Central memory CD8-positive, alpha-beta T cell (primary cell): ENCODE measurements at places on chromosomes 12 and 14.
A peak's percentile ranks its signal among the peaks of the same experiment; 100 is the strongest.

GRCh38 chr12:112676507-112676906 is 115.0 kb upstream of the RPH3A start:
- no peak for DNase-seq

GRCh38 chr12:67358781-67359338 is 89.7 kb downstream of the CAND1 start:
- no peak for DNase-seq

- no peak for DNase-seq
Measured at GRCh38 chr12:123717350-123717749, 5.2 kb downstream of the ATP6V0A2 start.

GRCh38 chr12:75844985-75845384 is 186.6 kb downstream of the PHLDA1 start:
- no peak for DNase-seq

- DNase-seq: peak; percentile 25
Measured at GRCh38 chr14:96797582-96798349, 584 bp downstream of the VRK1 start.

DNA sequence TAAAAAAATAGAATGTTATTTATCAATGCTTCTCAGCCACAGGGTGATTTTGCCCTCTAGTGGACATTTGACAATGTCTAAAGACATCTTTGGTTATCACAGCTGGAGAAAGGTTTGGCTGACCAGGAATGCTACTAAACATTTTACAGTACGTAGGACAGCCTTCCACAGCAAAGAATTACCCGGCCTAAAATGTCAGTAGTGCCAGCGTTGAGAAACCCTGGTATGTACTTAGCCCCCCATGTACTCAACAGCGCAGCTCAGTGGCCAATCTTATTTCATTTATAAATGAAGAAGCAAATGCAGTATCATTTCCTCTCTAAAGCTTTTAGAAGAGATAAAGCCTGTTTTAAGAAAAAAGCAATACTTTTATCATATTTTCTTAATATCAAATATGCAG is 5.8 kb downstream of the MARK3 start:
- DNase-seq: peak; percentile 39

- DNase-seq: peak; percentile 33
Measured at GRCh38 chr12:8065991-8066594, at the start of gene C3AR1. C3AR1 (minus strand) TSS chr12:8066359; CDS start chr12:8060185, 6,174 bp downstream.

- DNase-seq: no peak
Measured at GRCh38 chr14:50649691-50650090, 18.4 kb downstream of the SAV1 start.

GRCh38 chr14:75636100-75636692 is 24.5 kb downstream of the ERG28 start:
- no peak for DNase-seq

GRCh38 chr14:37566811-37567371 is 28.2 kb downstream of the FOXA1 start:
- DNase-seq: no peak

DNA sequence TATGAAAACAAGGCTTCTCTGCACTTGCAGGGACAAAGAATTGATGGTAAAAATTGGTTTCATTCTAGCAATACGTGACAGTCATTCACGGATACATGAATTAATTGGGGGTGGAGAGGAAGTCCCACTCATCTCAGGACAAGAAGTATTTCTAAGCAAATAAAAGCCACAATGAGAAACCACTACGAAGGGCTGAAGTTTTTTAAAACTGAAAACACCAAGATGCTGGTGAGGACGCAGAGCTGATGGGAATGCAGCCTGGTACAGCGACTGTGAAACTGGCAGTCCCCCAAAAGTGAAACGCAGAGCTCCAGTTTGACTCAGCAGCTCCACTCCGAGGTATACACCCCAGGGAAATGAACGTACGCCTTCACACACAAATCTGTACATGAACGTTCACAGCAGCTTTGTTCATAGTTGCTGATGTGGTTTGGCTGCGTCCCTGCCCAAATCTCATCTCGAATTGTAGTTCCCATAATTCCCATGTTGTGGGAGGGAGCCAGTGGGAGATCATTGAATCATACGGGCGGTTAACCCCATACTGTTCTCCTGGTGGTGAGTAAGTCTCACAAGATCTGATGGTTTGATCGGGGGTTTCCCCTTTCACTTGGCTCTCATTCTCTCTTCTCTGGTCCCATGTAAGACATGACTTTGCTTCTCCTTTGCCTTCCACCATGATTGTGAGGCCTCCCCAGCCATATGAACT is 89.0 kb downstream of the SCARB1 start:
- peak; percentile 28 for DNase-seq

- no peak for DNase-seq
Measured at GRCh38 chr12:91511795-91512420, 329.3 kb upstream of the DCN start.

GRCh38 chr12:47317175-47317915 is 237.6 kb upstream of the AMIGO2 start:
- no peak for DNase-seq

DNA sequence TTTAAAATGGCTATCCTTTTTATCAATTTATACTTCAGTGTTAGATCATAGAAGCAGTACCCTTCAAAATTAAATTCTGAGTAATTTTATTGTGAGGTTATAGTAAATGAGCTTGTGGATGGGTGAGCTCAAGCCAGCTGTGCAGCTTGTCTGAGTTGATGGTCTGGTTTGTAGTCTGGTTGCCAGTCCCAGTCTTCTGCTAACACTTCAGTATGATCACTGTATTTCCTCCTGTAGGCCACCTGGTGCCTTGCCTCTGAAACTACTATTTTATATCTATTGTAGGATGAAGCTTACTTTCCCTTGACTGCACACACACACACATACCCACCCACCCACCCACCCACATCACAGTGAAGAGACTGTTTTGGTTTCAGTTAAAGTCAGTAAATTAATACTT is 496.4 kb downstream of the PCNX1 start:
- DNase-seq: no peak

GRCh38 chr12:107429006-107429705 is 256.4 kb upstream of the PWP1 start:
- DNase-seq: no peak

DNA sequence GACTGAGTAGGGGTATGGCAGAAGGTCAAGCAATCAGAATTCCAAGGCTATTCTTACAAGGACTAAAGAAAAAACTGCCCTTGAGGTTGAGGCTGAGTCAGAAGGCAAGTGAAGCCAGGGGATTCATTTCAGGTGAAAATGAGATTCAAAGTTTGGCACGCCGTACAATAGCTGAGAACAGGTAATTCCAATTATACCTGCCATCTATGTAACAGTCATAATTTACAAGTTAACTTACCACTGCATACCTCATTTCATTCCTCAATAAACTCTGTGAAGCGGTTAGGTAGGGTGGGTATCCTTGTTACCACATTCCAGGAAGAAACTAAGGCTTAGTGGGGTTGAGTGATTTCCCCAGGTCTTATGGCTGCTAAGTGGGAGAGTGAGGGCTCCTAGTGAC is 64.1 kb downstream of the STON2 start:
- DNase-seq: no peak

DNA sequence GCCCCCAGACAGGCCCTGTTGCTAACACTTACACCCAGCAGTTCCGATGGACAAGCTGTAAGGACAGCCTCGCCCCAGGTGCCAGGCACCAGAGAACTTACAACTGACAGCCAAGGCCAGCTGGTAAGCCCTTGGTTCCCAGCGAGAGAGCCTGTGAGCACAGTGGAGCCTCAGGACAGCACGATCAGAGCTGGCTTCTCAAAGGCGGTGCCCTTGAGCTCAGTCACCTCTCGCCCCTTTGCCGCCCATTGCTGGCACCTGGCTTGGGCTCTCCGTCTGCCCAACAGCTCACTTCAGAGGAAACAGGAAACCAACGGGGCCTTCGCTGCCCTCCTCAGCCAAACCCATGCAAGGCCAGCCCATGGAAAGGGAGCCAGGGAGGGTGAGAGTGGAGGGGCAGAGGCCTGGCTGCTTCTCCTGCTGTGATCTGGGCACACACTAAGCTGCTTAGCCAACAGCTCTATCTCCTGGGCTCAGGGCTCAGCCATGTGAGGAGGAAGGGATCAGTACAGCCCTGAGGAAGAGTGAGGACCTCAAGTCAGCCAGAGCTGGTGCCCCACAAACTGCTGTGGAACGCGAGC is 98.5 kb downstream of the SINHCAF start:
- DNase-seq: no peak

DNA sequence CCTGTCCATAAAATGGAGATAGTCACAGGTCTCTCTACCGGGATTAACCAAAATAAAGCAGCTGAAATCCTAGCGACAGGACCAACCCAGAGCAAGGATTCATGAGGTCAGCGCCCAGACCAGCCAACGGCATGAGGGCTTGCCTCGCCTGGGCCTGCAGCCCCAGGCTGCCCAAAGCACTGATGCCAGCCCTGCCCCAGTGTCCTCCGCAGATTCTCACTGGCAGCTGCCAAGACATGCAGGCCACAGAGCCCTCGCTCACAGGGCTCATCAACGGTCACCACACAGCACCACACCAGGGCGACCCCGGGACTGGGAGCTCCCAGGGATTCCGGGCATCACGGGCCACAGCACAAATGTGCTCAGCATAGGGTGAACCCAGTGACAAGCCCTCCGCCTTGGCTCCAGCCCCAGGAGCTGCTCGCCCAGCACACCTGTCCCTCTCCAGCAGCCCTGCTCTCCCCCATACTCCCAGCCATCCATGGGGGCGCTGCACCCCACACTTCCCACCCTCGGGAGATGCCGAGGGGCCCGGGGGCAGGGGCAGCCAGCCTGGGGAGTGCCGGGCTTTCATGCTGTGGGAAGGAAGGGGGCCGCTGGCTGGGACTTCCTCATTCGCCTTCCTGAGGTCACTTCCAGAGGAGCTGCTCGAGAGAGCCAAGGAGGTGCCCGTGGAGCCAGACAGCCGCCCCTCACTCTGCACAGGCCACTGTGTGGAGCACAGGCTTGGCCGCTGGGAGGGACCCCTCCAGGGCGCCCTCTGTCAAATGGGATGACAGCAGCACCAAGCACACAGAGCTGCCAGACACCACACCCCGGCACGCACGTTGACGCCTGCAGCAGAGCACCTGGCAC is 14.1 kb downstream of the RAB35 start:
- DNase-seq: no peak

DNA sequence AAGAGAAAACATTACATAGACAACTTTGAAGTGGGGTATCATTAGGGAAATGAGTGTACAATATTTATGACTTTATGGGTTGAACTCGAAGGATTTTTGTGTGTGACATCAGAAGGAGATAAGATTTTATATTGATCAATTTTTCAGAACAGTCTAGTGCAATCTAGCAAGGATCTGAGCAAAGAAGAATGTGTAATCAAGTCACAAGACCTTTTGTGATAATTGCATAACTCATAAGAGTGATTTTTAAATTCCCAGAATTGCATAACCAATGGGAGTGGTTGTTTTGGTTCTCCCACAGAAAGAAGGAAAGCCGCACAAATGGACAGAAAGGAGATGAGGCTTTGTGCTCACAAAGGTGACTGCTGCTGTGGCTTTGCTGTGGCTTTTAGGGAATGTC is 441.8 kb upstream of the FLRT2 start:
- no peak for DNase-seq

DNA sequence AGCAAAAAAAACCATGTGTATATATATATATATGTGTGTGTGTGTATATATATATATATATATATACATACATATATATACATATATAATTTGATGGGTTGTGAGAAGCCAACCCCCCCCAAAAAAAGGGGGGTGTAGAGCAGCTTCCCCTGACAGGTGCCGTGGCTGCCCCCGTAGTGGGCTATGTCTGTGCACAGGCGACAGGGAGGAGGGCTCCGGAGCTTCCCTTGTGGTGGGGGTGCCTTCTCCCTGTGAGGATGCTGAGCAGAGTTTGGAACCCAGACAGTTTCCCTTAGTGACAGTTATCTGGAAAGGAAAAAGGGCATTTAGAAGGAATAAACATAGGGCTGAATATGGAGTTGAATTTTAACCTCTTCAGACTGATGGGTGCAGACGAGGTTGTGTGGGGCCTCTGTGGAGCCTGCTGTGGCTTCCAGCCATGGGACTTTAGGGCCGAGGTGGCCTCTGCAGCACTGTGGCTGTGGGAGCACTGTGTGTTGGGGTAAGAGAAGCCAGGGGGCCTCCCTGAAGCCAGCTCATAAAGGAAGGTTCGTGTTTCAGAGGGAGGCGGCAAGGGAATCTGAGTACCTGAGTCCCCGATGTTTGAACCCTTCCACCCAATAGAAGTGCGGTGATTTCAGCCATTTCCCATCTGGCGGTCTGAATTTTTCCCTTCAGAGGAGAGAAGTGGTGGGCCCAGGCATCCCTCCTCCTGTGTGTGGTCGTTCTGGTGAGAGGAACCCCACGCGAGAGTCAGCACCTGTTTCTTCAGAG is 19.8 kb downstream of the XRCC3 start:
- no peak for DNase-seq
